ENCODE measurements at places on chromosomes 12 and 14.

GRCh38 chr12:106598003-106598402 is 15.2 kb downstream of the RFX4 start:
- DNase-seq, result no peak

DNA sequence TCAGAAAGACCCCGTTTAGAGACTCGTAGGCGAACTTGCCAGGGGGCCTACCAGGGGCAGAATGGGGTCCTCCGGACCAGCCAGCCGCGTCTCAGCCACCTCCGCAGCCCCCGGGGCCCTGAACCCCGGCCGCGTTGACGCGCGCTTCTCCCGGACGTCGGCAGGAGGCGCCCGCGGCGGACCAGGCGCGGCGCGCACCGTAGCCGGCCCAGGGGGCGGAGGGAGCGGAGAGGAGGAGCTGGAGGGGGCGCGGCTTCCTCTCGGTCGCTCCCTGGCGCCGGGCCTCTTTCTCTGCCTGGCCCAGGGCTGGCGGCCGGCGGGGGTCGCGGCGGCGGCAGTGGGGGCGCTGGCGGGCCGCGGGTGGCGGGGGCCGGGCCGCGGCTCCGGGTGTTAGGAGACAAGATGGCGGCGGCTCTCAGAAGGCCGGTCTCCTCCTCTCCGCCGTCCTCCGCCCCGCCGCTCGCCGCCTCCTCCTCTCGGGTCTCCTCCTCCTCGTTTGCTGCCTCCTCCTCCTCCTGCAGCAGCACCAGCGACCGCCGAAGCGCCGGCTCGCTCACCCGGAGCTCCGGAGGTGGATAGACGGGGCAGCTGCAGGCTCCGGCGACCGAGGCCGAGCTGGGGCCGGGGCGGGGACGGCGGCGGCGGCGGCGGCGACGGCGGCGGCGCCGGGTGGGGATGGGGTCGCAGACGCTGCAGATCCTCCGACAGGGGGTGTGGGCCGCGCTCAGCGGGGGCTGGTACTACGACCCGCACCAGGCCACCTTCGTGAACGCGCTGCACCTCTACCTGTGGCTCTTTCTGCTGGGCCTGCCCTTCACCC is at the start of gene PCNX1:
Gene PCNX1 (plus strand): TSS at position 284 of the 820 bp plus-strand sequence. CDS start 392 bp downstream, at position 676.
- peak; percentile 32 for DNase-seq

DNA sequence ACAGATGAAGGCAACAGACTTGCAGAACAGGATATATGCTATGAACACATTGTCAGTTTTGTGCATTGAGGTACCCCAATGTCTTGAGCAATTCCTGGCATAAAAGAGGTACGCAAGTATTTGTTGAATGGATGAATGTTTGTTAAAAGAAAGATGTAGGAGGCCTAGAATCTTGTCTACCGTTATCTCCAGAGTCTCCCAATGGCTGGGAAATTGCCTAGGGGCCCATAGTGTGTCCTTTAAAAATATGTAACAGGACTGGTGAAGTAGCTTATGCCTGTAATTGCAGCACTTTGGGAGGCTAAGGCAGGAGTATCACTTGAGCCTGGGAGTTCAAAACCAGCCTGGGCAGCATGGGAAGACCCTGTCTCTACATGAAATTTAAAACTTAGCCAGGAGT is 20.4 kb upstream of the SPTSSA start:
- no peak for DNase-seq

- DNase-seq, result no peak
These were observed 958.4 kb downstream of the SLC6A15 start for GRCh38 chr12:83954071-83954789.

DNA sequence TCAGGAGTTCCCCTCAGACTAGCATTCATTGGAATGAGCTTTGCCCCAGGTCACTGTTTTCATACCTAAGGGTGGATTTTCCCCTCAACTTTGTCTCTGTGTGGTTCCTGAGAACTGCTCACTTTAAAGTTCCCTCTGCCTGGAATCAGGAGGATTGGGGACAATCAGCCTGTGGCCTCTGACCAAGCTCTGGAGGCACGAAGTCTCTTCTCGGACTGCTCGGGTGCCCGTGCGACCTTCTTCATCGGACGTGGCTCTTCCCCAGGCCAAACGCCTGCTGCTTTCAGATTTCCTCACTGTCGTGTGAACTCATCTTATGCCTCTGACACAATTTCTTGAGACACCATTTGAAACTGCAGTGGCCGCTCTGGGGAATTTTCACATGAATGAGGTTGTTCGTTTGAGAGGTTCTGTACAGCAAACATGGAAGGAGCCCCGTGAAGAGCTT is 153.7 kb upstream of the PZP start:
- DNase-seq, result no peak

GRCh38 chr12:125185311-125185739 is 120.1 kb downstream of the AACS start:
- no peak for DNase-seq

GRCh38 chr12:6582959-6583358 is 14.9 kb upstream of the NOP2 start:
- no peak for DNase-seq

Measured in thoracic aorta (tissue), 2 donors.